ENCODE measurements at places on chromosomes 12 and 14.

DNA sequence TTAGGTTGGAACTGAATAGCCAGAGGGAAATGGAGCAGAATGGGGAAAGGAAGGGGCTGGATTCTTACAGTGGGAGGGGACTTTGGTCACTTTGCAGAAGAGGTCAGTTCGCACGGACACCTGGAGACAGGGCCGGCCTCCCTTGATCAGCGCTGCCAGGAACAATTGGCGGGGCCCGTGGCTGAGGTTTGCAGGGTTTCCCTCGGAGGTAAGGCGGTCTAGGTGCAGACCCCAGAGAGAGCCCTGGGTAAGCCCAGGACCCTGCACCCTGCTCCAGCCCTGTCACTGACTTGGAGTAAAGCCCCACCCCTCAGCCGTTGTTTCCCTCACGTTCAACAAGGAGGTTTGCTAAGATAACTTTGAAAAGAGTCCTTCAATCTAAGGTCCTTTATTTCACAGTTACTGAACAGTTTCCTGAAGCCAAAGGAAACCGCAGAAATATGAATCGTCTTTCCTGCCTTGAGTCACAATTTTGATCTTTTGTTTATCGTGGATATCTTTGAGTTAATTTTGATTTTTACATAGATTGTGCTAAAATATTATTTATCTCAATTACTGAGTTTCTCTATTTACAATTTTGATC is 231.4 kb upstream of the RTL1 start:
- no peak for DNase-seq

GRCh38 chr12:16184681-16185080 is 92.8 kb downstream of the SLC15A5 start:
- no peak for DNase-seq

DNA sequence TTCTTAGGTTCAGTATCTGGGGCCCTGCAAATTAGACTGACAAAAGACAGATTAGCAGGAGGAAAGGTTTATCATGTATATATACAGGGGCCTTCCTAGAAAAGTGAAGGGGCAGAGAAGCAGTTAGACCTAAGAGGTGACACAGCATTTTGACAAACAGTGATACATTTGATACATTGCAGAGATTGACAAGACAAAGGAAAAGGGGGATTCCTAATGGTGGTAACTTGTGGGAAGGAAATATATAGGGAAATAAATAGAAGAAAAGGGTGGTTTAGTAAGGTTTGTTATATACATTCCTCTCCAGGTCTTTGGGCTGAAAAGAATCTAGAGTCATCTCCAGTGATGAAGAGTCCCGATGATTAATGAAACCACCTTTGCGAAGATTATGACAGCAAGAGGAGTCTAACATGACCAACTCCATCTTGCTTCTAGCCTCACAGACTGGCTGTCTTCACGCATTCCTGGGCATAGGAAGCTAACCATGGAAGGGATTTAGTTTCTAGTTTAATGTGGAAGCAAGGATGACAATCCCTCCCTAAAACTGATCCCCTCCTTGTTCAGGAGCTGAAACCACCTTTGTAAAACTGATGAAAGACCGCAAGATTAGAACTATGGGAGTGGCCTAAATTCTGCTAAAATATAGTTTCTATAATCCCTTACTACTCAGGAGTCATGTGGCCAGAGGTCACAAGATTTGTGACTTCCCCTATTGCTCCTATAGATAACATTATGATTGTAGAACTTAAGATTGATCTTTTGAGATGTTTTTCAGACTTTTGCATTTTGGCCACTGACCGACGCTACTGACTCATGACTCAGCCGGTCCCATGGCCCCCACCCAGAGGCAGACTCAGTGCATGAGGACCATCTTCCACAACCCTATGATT is 31.1 kb upstream of the CPM start:
- DNase-seq: no peak

- no peak for DNase-seq
Observed at GRCh38 chr12:93758801-93759373, 81.7 kb downstream of the CRADD start.

- no peak for DNase-seq
Observed at GRCh38 chr12:82912406-82912805, 225.7 kb downstream of the TMTC2 start.

DNA sequence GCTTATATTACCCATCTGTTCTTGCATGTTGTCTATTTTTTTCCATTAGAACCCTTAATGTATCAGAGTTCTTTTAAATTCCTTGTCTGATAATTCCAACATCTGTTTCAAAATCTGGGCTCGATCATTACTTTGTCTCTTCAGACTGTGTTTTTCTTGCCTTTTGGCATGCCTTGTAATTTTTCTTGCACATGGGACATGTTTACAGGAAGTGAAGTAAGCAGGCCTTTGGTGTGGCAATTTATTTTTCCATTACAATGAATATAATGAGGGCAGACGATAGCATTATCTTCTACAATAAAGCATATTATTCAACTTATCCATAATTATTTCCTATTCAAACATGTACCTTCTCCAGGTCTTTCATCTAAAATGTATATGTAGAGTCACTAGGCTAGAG is 48.3 kb downstream of the STXBP6 start:
- no peak for DNase-seq
